ENCODE measurements at places on chromosomes 1 and 21.

DNA sequence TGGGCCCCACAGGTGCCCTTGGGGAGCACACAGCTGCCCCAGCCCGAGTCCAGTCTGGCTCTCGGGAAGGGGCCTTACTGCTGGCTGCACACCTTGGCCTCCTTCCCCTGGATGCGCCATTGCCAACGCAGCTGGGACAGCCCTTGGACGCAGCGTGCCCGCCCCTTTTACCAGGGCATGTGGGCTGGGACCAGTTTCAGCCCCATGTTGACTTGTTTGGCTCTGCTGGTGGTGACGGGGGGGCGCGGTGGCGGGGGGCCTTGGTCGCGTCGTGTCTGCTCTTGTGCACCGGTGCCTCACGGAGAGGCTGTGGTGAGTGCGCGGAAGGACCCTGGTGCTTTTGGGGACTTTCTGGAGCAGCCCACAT lies 19.6 kb downstream of the SKI start:
- no peak for DNase-seq

DNA sequence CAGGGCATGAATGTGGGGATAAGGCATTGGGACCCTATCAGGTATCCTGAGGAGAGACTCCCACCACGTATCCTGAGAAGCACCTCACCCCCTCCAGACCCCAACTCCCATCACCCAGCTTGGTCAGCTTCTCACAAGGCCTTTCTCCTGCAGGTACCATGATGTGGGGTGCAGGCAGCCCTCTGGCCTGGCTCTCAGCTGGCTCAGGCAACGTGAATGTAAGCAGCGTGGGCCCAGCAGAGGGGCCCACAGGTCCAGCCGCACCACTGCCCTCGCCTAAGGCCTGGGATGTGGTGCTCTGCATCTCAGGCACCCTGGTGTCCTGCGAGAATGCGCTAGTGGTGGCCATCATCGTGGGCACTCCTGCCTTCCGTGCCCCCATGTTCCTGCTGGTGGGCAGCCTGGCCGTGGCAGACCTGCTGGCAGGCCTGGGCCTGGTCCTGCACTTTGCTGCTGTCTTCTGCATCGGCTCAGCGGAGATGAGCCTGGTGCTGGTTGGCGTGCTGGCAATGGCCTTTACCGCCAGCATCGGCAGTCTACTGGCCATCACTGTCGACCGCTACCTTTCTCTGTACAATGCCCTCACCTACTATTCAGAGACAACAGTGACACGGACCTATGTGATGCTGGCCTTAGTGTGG lies 1.3 kb downstream of the GPR3 start:
- no peak for DNase-seq

DNA sequence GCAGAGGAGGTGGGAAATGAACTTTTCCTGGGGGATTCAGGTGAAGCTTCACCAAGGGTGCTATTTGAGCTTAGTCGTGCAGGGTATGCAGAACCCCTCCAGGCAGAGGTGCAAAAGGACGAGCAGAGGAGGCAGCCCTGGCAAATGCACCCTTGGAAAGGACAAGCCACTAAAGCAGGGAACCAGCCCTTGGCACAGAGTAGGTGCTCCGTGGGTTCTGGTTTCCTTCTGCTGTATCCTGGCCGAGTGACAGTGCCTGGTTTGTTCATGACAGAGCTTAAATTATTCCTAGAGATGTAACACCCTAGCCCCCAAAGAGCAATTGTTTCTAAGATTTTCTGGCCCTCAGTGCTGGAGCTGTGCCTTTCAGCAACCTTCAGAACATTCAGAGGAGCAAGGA lies 73.4 kb upstream of the SYT6 start:
- DNase-seq: no peak

- DNase-seq: no peak
Measured at GRCh38 chr1:172885411-172885810, 165.3 kb downstream of the TNFSF18 start.

DNA sequence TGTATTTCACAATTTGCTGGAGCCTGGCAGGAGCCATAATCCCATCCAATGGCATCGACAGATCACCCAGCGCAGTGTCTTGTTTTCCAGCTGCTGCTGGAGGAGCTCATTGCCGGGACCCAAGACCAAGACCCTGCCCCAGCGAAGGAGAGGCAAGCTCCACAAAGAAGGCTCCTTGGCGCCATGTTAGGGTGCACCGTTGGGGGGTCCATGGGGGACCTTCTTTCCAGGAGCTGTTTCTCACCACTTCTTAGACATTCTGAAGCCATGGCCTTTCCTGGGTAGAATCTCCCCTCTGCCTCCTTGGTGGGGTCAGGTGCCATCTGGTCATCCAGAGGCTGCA lies 31.1 kb downstream of the AJAP1 start:
- no peak for DNase-seq

- DNase-seq: no peak
Measured at GRCh38 chr21:35275776-35276175, 226.7 kb upstream of the RUNX1 start.

DNA sequence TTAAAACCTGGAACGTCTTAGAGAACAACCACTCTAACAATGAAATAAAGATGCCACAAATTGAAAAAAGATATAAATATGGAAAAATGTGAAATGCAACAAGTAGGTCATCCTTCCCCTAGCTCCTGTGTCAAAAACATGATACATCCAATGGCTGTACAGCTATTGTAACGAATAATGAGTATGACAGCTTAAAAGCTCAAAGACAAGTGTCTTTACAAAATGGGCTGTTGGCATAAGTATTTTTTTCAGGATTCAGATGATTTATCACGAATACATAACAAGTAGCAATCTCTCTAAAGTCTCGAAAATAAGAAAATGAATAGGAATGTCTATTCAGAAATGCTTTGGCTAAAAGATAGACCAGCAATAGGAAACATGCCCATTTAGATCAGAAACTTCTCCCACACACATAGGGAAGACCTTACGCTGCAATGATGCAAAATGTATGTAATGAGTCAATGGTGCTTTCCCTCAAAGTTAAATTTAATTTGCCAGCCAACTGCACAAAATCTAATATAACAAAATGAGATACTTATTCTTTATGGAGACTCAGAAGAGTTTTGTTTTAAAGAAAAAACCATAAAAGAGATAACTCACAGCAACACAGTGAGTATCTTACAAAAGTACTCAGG lies 8.3 kb downstream of the TGFBR3 start:
- no peak for DNase-seq

Measured in stimulated activated CD4-positive, alpha-beta T cell treated with anti-CD3 and anti-CD28 coated beads, Interleukin-12 subunit alpha, Interleukin-12 subunit beta, amount 100 ng/mL, for 4 hours (primary cell).